ENCODE measurements at places on chromosomes 2 and 18. TPM values are rescaled to one million over a fixed set of nuclear protein-coding genes. Genes with fewer than 3 reads are reported as not detected.

Gene TGFA
- 1.0 TPM for total RNA-seq

GRCh38 chr2:127618551-127619202, 27.3 kb upstream of the GPR17 start:
- no peak for DNase-seq

DNA sequence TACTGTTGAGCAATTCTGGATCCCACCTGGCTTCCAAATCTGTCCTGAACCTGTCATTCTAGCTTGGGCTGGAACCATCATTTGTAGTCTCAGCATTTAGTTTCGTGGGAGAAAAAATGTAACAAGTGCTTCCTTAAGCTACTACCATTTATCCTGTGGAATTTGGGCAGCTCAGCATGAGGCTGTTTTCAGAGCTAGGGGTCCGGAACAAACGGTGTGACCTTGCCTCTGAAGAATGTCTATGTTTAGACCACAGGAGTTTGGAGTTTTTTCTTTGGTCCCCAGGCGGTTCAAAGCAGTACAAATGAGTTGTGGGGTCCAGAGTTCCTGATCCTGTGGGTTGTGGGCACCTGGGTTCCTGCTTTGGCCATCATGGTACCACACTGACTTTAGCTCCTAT, 59.1 kb upstream of the TMEM178A start:
- DNase-seq, result no peak

DNA sequence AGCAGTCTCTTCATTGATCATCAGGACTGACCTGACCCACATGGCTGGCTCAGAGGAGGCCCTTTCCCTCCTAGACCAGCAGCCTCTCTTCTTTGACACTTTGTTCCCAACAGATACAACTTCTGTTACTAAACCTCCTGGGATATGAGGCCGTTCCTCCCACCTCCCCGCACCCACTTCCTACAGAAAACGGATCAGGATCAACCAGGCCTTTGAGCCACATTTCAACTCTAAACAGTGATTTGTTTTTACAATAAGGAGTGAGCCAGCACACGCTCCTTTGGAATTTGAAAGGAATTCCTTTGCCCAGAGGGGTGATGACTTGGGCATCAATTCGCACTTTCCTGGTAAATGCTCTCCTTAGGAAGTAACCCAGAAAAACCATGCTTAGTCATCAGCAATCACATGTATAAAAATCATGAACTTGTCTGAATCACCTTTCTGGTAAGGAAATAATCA, 180.4 kb downstream of the FAM124B start:
- no peak for DNase-seq

DNA sequence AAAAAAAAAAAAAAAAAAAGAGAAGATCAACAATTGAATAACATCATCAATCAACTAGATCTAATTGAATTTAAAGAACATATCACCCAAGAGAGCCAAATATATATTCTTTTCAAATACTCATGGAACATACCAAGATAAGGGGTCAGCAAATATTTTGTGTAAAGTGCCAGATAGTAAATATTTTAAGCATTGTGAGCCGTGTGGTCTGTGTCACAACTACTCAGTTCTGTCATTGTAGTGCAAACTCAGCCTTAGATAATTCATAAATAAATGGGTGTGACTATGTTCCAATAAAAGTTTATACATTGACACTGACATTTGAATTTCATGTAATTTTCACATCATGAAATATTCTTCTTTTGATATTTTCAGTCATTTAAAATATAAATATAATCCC, 45.9 kb downstream of the OTX1 start:
- DNase-seq, result no peak

Data from CD8-positive, alpha-beta T cell (primary cell).